ENCODE measurements at places on chromosomes 5 and 9. TPM values are rescaled to one million over a fixed set of nuclear protein-coding genes. Genes with fewer than 3 reads are reported as not detected.

IFNA14 gene
- not detected for polyA plus RNA-seq

TARS1 gene
- 51.1 TPM for polyA plus RNA-seq

TBC1D2 gene
- polyA plus RNA-seq: 5.1 TPM

CDC20B gene
- polyA plus RNA-seq: 2.8 TPM

IL4 gene
- polyA plus RNA-seq: not detected

LCN6 gene
- polyA plus RNA-seq: 7.8 TPM

ENTREP1 gene
- polyA plus RNA-seq: 5.2 TPM

BHMT2 gene
- 10.1 TPM for polyA plus RNA-seq

IFNA2 gene
- polyA plus RNA-seq: not detected

KIAA0825 gene
- polyA plus RNA-seq: 4.1 TPM

NUTM2F gene
- polyA plus RNA-seq: 2.1 TPM

SPATA31E1 gene
- 25.0 TPM for polyA plus RNA-seq

SEMA4D gene
- polyA plus RNA-seq: 26.2 TPM

NFIL3 gene
- polyA plus RNA-seq: 34.8 TPM

PCDHA9 gene
- 1.1 TPM for polyA plus RNA-seq

C8G gene
- 4.6 TPM for polyA plus RNA-seq

OCLN gene
- 9.2 TPM for polyA plus RNA-seq

LCNL1 gene
- polyA plus RNA-seq: 17.5 TPM

ADGRV1 gene
- polyA plus RNA-seq: 10.8 TPM

TEK gene
- polyA plus RNA-seq: 3.7 TPM

KCNV2 gene
- 4.7 TPM for polyA plus RNA-seq

MEGF10 gene
- polyA plus RNA-seq: 2.4 TPM

ANKDD1B gene
- polyA plus RNA-seq: 1.2 TPM

IL5 gene
- polyA plus RNA-seq: 5.4 TPM

PCDHB15 gene
- polyA plus RNA-seq: 10.3 TPM

All from testis (tissue), 5 donors.